Karpas-422 (cell line): ENCODE measurements at places on chromosomes 3 and 15. TPM values are rescaled to one million over a fixed set of nuclear protein-coding genes. Genes with fewer than 3 reads are reported as not detected.

GRCh38 chr3:185813205-185813604 is 11.6 kb downstream of the IGF2BP2 start:
- H3K4me1 ChIP-seq = peaks cover 8% of the 10 kb centered on the region
- H3K27ac ChIP-seq = no peak overlapping the region
- H3K27me3 ChIP-seq = no peaks in the 10 kb centered on the region
- no peak overlapping the region for H3K4me3 ChIP-seq

DNA sequence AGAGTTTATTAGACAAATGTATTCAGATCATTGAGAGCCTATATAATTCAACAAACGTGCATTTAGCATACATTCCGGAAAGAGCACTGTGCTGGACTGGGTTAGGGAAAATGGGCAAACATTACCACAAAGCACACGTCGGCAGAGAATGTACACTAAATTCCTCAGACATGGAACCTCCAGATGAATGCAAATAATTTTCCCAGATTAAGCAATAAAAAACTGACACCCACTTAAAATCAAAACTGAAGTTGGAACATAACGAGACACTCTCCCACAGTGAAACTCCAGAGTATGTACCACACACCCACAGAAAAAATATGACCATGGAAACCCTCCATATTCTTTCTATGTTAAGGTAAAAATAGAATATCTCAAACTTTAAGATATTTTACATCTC is 4.8 kb downstream of the SECISBP2L start:
- no peak for DNase-seq
- H3K27ac ChIP-seq = no peak overlapping the region
- H3K27me3 ChIP-seq = no peaks in the 10 kb centered on the region
- no peak overlapping the region for H3K4me3 ChIP-seq
- H3K36me3 ChIP-seq = no peaks in the 10 kb centered on the region

SCN11A gene
- total RNA-seq = 0.07 TPM in 1 of 2 replicates, not detected in the other

GRCh38 chr15:67771189-67771800 is 54.0 kb upstream of the SKOR1 start:
- no peak for DNase-seq
- H3K4me1 ChIP-seq = peaks cover 28% of the 10 kb centered on the region
- H3K36me3 ChIP-seq = no peaks in the 10 kb centered on the region
- H3K27me3 ChIP-seq = no peaks in the 10 kb centered on the region
- H3K4me3 ChIP-seq = no peak overlapping the region

GAP43 gene
- total RNA-seq = not detected in 2 replicates

GRCh38 chr3:186757686-186758220 is 25.6 kb upstream of the EIF4A2 start:
- no peaks in the 10 kb centered on the region for H3K4me1 ChIP-seq
- DNase-seq = no peak
- no peaks in the 10 kb centered on the region for H3K36me3 ChIP-seq
- no peak overlapping the region for H3K4me3 ChIP-seq
- no peak overlapping the region for H3K27ac ChIP-seq

GHRL gene
- 1.1 TPM in 1 of 2 replicates, not detected in the other for total RNA-seq

GRCh38 chr3:61532739-61533500 is 28.5 kb upstream of the PTPRG start:
- H3K36me3 ChIP-seq = no peaks in the 10 kb centered on the region
- DNase-seq = no peak
- H3K27ac ChIP-seq = no peak overlapping the region
- no peaks in the 10 kb centered on the region for H3K4me1 ChIP-seq
- H3K27me3 ChIP-seq = no peaks in the 10 kb centered on the region

DNA sequence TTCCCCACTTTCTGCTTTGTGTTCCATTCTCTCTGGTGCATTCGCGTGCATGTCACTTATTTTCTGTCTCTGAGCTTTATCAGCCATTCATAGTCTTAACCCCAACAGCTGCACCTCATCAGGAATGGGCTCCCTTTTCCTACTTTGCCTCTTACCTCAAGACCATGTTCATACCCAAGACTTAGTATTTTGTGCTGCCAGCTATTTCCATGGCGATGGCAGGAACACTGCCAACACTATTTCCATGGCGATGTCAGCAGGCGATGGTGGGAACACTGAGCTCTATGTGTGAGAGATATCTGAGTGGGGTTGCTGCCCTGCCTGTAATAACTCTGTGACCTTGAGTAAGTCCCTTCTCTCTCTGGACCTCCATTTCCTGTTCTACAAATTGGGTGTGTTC is 5.5 kb downstream of the ZNF35 start:
- H3K27ac ChIP-seq = no peak overlapping the region
- H3K4me1 ChIP-seq = no peaks in the 10 kb centered on the region
- no peak overlapping the region for H3K4me3 ChIP-seq
- DNase-seq = no peak

- DNase-seq = no peak
- no peaks in the 10 kb centered on the region for H3K36me3 ChIP-seq
- H3K27me3 ChIP-seq = no peaks in the 10 kb centered on the region
- no peak overlapping the region for H3K27ac ChIP-seq
Measured at GRCh38 chr3:21979706-21980105, 228.7 kb upstream of the ZNF385D start.

NOX5 gene
- not detected in 2 replicates for total RNA-seq

DNA sequence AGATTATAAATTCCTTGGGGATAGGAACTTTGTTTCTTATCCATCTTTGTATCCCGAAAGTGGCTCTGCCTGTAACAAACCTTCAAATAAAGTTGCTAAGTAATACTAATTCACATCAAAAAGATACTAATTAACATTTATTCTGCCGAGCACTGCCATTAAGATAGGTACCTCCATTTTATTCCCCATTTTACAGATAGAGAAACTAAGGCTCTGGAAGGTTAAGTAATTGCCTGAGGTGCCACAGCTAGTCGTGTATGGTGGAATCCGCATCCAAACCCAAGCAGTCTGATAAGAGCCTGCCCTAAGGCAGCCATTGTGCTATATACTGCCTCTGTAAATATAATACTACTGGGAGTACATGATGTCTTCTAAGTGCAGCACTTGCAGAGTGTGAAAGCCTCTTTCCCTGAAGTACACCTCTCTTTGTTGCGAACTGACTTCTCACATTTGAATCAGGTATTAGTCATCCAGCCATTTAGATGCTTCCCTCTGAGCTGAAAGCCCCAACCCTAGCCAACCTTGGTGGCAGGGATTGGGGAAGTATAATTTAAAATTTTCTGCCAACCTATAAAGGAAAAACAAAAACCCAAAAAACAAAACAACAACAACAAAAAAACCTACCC is 78.5 kb upstream of the CHD2 start:
- peak overlapping the region; percentile 52; the same call in 1 of the 2 replicates for H3K4me3 ChIP-seq
- no peaks in the 10 kb centered on the region for H3K36me3 ChIP-seq
- no peaks in the 10 kb centered on the region for H3K27me3 ChIP-seq
- H3K27ac ChIP-seq = peak overlapping the region; percentile 95
- peaks cover 80% of the 10 kb centered on the region for H3K4me1 ChIP-seq

DNA sequence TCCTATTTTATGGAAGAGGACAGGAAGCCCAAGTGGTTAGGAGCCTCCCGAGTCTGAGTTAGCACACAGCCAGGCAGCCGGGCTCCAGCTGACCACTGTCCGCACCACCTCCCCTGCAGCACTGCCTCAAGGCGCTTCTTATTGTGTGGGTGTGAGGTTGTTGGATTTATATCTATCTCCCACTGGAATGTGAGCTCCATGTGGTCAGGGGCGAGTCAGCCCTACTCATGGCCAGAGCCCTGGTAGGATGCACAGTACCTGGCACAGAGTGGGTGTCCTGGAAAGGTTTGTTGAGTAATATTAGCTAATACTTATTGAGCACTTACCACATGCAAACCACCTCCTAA is 9.7 kb upstream of the FBLN2 start:
- no peak for DNase-seq
- no peaks in the 10 kb centered on the region for H3K4me1 ChIP-seq
- H3K27ac ChIP-seq = no peak overlapping the region
- no peaks in the 10 kb centered on the region for H3K27me3 ChIP-seq
- no peak overlapping the region for H3K4me3 ChIP-seq

DNA sequence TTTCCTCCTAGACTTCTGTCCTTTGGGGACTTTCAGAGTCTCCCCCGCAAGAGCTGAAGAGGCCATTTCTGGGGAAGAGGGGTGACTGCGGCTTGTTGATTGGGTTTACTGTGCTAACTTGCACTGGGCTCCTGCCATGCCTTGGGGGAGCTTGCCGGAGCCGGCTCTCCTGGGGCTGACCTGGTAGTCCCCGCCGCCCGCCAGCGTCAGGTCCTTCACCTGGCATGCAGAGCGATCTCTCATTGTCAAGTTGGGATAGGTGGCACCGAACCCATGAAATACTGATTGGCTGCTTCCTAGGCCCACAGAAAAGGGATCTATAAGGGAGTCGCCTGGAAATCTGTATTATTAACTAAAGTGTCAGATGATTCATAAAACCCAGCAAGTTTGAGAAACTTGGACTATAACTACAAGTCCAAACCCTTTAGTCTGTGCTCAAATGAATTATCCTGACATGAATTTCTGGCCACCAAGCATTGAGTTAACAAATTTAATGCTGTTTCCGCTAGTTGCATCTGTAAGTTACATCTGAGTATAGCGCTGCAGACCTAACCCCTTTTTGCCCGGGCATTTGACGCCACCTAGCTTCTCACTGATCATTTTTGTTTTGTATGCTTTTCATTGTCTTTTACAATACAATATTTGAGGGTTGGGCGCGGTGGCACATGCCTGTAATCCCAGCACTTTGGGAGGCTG is 607 bp upstream of the IMP3 start:
- H3K36me3 ChIP-seq = no peaks in the 10 kb centered on the region
- H3K27me3 ChIP-seq = no peaks in the 10 kb centered on the region
- peaks cover 35% of the 10 kb centered on the region for H3K4me1 ChIP-seq
- H3K4me3 ChIP-seq = peak overlapping the region; percentile 92
